RWPE2 (cell line): ENCODE measurements at places on chromosomes 2 and 18.

DNA sequence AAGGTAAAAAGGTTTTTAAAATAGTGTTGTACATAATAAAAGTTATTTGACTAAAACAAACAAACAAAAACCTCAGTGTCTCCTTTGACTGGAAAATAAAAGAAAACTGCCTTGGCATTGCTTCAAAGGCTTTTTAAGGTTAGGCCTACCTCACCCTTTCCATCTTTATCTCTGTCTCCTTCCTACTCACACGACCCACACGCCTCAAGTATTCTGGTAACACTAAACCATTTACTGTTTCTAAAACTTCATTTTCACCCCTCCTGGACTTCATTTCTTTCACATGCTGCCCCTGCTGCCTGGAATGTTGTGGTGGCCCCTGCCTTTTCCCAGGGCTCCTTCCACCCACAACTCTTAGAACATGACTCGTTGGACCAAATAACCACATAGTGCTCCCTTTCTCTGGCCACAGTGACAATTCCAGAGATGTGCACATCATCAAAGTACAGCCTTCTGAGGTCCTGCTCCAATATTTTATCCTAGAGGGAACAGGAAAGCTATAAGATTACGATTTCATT lies 54.0 kb downstream of the ERBB4 start:
- DNase-seq: no peak

DNA sequence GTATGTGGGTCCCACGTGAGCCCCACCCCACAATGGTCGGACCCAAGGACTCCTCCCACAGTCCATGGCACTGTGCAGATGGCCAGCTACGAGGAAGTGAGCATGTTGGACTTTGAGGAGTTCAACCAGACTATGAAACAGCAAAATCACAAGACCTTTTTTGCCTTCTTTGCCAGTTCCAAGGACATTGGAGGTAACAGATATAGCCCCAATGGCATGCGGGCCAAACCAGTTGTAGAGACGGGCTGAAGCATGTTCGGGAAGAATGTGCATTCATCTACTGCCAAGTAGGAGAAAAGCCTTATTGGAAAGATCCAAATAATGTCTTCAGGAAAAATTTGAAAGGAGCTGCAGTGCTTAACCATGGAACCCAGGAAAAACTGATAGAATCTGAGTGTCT lies 12.6 kb downstream of the DNER start:
- DNase-seq: no peak

DNA sequence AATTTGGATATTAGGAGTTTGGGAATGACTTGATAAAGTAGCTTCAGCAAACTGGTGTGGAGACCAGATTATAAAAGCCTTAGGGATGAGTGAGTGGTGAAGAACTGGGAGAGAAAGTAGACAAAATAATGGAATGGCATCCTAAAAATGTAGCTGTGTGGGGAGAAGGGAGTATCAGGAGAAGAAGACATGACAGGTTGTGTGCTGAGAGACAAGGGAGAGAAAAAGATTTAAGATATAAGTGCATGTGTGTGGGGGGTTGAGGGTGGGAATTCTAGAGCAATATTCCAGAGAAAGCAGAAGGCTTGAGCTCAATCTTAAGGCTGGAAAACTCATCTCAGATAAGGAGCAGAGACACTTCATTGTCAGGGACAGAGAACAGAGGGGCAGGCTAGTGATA lies 159.5 kb downstream of the HNMT start:
- DNase-seq: no peak

DNA sequence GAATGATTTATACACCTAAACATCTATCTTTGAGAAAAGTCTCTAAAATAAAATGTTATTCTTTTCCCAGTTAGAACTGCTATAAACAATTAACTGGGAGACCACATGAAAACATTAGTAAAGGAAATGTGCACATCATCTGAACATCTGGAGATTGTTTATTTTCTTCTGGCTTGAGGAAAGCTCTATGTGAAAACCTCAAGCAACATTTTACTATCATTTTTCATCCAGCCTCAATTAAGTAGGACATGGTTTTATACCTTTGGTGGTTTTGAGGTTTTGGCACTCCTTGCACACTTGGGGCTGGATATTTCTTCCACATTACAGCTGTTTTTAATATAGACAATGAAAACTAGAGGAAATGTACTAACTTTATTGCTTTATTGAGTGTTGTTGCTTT lies 609.5 kb upstream of the SLC8A1 start:
- DNase-seq: no peak

GRCh38 chr2:94759211-94759610 lies 112.0 kb upstream of the TEKT4 start:
- DNase-seq: no peak

DNA sequence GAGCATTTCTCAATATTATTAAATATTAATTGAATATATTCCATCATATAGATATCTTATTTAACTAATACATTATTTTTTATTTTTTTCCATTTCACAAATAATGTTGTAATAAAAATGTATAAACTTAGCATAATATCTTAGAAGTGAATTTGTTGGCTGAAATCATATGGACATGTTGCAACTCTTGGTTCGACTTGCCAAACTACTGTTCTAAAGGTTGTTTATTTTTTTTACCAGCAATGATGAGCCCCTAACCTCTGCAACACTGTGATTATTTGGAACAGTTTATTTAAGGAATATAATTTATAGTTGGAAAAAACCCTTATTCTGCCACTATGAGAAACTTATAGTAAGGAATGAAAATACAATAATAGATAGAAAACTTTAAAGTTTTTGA lies 8.8 kb upstream of the NAB1 start:
- DNase-seq: no peak

- DNase-seq: no peak
Measured at GRCh38 chr2:53787614-53788289, 908 bp downstream of the ERLEC1 start.

DNA sequence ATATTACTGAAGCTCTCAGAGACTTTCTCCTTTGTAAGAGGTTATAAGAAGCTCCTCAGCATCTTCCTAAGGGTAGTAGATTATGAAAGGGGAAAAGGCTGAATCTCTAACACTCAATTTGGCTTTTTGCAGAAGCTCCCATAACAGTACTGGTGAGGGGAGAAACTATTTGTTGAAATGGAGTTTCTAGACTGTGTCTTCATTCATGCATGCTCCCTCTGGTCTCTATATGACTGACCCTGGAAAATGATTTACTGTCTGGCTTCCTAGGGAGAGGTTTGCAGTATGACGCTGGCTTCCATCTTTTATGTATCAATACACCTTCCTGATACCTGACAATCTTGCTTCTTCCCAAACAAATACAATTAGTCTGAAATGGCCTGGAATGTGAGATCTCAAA lies 63.9 kb downstream of the LDAH start:
- DNase-seq: no peak

- DNase-seq: no peak
Measured at GRCh38 chr2:229429589-229429988, 158.5 kb upstream of the PID1 start.

GRCh38 chr18:13456736-13457271 lies 238.2 kb downstream of the LDLRAD4 start:
- DNase-seq: no peak

DNA sequence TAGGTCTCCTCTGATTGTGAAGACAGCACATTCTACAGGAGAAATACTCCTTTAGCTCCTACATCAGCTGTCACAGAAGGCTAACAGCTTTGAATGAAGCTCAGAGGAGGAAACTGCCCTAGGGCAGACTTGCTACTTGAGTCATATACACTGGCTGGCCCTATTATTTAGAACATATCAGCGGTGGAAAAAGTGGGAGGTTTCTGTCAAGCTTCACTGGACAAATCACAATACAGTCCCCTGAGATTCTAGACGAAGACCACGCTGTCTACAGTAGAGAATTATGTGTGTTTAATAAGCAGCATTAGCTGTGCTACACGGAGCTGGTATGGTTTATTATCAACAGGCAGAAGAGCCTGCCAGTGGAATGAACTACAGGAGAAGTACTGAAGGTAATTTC lies 230.9 kb upstream of the FSIP2 start:
- no peak for DNase-seq

DNA sequence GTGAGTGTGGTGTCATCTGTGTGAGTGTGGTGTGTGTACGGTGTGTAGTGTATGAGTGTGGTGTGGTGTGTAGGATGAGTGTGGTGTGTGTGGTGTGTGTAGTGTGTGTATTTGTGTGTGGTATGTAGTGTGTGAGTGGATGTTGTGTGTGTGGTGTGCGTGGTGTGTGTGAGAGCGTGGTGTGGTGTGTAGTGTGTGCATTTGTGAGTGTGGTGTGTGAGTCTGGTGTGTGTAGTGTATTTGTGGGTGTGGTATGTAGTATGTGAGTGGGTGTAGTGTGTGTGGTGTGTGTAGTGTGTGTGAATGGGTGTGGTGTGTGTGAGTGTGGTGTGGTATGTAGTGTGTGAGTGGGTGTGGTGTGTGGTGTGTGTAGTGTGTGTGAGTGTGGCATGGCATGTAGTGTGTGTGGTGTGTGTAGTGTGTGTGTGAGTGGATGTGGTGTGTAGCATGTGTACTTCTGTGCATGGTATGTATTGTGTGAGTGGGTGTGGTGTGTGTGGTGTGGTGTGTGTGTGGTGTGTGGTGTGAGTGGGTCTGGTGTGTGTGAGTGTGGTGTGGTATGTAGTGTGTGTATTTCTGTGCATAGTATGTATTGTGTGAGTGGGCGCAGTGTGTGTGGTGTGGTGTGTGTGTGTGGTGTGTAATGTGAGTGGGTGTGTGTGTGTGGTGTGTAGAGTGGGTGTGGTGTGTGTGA lies 227.8 kb downstream of the BCL2 start:
- DNase-seq: no peak

DNA sequence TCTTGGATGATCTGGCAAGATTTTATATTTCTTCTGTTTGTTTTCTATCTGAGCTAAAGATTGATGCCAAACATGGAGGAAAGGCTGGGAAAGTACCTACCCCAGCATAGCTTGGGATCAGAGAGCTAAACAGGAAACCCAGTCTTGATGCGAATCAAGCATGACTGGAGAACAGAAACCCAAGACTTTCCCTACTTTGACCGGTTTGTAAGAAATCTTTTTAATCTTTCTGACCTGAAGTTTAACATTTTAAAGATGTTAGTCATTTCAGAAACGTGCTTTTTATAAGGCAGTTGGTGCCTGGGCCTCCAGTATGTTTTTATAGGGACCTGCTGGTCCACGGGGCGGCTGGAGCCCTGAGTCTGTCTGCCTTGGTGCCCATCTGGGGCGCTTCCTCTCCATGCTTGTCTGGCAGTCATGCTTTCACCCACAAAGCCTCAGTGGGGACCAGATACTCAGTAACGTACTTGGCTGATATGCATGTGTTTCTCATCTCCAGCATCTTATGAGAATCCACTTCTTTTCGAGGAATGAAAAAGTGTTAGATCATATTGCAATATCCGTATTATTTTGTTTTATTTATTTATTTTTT lies 266.5 kb downstream of the PTGR3 start:
- no peak for DNase-seq

DNA sequence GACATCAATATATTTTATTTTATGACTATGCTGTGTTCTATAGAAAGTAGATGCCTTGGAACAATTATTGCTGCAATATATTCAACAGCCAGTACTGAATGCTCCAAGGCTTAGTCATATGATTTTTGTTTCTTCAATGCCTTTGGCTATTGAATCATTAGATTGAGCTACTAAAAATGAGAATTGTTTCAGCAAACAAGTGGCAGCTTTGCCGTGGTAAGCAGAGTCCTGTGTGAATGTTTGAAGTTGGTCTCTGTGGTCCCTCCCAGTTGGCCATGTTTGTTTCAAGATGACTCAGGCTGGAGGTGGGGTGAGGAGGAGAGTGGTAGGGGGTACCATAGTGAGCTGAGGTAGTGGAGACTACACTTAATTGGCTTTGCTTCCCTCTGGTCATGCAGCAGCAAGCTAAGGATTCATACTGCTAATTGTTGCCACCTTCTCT lies 198.6 kb upstream of the EPAS1 start:
- DNase-seq: peak; percentile 72

DNA sequence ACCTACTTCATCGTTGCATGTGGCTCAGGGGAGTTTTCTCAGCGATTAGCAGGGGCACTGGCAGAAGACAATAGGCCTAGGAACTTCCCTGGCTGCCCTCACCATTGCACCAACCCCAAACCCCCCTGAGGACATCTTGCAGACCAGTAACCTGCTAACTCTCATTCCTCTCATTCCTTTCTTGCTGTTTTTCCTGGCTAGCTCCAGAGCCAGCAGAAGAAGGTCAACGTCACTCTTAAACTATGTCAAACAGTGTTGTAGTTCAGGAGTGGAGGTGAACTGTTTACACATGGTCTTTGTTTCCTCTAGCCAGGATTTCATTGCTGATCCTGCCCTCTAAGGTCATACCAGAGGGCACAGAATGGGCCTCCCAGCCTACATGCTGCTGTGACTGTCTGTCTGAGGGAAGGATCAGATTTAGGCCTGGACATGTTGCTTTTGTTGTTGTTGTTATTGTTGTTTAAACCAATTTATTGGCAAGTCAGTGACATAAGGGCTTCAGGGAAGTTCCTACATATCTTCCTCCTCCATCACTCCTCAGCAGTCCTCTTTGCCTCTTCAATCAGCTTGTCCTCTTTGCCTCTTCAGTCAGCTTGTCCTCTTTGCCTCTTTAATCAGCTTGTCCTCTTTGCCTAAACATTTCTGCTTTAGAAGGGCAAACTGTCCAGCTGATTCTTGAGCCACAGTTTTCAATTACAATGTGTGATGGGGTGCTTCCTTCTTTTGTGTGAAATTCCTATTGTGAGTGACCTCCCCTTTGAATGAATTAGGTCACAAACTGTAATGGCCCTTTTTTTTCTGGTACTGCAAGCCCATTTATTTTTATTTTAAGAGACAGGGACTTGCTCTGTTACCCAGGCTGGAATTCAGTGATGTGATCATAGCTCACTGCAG lies 471.9 kb upstream of the TNP1 start:
- no peak for DNase-seq

- no peak for DNase-seq
Measured at GRCh38 chr2:148810081-148810480, 64.9 kb upstream of the KIF5C start.

DNA sequence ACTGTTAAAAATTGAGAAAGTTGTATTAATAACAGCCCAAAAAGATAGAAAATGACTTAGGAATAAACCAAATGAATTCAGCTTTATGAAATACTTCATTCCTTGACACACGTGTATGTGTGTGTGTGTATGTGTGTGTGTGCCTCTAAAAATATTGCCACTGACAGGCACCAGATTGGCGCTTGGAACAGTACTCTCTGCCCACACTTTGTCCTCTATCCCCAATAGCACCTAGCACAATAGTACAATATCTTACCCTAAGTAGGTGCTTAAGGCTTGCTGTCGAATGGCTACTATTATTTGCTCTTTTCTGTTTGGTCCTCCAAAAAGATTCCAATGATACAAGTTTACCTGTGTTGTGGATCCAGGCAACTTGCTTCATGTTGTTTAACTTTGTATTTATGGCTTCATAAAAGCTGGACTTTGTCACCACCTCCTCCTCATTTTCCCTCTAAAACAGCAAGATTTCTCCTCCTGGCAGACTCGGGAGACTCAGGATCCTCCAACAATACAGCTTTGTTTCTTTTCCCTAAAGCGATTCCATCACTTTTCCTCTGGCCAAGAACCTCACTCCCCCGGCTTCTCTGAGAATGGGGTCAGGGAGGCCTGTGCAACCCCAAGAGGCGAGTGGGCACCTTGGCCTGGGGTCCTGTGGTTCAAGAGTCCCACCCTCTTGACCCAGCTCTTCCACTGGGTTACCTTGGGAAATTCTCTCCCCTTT lies 43.3 kb upstream of the LCLAT1 start:
- no peak for DNase-seq
